ENCODE measurements at places on chromosomes 6 and 20.

- no peak for DNase-seq
These were observed 180.9 kb downstream of the KIF16B start for GRCh38 chr20:16392346-16392745.

DNA sequence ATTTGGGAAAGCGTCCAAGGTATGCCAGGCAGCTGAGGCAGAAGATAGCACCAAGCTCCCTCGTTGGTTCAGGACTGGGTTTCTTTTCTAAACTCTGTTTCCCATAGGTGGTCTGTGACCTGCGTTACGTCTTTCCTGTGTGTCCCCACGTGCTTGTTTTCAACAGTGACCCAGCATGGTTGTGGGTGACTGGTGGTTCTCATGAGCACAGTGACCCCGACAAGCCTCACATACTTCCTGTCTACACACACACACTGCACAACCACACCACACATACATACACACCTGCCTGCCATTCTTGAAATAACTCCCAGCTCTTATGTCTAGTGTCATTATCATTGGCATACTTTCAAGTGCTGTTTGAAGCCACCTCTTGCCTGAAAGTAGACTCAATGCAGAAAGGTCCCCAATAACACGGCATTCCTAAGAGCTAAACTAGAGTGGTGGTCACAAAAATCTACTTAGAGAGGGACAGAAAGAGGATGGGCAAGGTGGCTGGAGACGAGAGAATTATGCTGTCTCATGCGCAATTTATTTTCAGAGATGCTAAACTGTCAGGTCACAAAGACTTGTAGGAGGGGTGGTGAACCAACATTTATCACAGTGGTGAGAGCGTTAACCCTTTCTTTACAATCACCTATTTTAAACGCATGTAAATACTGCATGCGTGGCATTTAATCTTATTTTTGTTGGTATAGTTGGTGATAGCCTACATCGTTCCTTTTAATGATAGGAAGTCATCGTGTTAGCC, 66.7 kb downstream of the GCNT2 start:
- no peak for DNase-seq

GRCh38 chr6:139250296-139251044, 41.3 kb downstream of the TXLNB start:
- DNase-seq: peak; percentile 48

- no peak for DNase-seq
These were observed at the start of gene SLA2 for GRCh38 chr20:36645998-36646397. Gene SLA2, minus strand, starts transcription at chr20:36646196. Its CDS starts 4,861 bp downstream, at chr20:36641335.

GRCh38 chr6:35601331-35602132, 87.2 kb downstream of the FKBP5 start:
- DNase-seq: no peak

- DNase-seq: no peak
These were observed 131.7 kb upstream of the MLIP start for GRCh38 chr6:53979468-53980067.

DNA sequence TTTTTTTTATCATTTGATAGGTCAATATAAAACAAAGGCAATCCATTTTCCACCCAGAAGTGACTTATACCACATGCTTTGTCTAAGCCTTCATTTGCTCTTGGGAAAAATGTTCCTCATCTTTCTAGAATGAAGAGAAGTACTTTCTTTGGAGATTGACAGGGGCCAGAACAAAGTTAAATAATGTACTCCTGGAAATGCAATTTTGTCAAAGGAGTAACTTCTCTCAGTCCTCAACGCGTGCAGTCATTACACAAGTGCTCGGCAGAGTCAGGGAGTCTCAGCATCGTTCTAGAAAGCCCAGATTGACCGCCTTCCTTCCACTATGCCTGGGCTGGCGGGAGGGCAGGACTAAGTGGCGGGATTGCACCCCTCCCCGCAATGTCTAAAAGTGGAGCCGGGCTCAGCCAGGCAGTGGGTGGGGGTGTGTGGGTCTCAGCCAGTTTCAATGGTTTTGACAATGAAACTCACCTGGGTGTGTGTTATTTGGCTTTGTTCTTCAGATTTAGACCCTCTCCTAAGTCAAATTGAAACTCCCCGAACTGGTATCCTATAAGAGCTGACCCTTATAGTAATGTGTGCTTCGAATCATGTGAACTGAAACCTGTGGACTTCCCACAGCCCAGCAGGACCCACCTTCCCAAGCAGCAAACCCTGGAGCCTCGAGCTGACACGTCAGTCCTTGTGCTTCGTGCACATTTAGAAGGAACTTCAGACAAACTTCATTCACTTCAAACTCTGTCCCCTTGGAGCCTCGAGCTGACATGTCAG, 63.2 kb upstream of the DUSP22 start:
- DNase-seq: no peak

DNA sequence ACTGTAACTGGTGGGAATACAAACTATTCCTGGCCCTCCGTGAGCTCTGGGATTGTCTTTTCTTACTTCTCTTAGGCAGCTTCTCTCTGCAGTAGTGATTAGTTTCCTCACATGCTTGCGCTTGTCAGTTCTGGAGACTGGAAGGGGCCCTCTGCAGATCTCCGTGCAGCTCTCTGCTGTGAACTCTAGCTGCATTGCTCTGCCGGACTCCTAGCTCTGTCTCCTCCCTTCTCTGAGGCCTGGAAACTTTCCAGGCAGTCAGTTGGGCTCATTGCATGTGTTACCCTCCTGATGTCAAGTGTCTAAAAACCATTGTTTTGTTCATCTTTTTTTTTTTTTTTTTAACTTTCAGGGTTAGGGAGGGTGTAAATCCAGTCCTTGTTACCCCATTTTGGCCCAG, 102.3 kb downstream of the CTNNBL1 start:
- DNase-seq: no peak

DNA sequence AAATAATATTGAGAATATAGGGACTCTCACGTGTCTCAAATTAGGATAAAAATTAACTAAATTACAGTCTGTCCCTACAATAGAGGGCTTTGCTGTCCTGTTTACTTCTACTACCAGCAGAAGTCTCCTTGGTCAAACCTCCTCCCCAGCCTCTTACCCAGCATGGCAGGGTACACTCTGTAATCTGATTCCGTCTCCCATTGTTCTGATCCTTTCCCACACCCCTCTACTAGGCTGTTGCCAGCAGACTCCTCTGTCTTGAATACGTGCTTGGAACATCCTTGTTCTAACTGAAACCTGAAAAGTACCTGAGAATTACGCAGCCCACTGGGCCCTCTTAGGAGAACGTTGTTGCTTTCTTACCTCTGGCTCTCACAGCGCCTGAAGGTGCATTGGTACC, 112.2 kb upstream of the PREP start:
- DNase-seq: no peak

DNA sequence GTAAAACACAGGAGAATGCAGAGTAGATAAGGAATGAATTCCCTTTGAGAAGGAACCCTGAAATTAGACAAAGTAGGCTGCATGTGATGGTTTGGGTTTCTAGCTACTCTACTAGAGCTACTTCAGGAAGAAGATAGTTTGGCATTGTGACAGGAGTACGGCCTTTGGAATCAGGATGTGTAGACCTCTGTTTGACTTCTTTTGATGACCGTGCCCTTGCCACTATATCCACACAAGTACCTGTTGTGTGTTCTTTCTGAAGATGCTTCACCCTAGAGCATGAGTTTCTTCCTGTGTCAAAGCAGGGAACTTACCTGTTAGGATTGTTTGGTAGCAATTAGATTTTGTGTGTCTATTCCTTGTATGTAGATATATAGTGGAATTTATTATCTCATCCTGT, 41.7 kb downstream of the CD2AP start:
- DNase-seq: no peak

- DNase-seq: no peak
These were observed 35.2 kb downstream of the AK9 start for GRCh38 chr6:109655761-109656262.

DNA sequence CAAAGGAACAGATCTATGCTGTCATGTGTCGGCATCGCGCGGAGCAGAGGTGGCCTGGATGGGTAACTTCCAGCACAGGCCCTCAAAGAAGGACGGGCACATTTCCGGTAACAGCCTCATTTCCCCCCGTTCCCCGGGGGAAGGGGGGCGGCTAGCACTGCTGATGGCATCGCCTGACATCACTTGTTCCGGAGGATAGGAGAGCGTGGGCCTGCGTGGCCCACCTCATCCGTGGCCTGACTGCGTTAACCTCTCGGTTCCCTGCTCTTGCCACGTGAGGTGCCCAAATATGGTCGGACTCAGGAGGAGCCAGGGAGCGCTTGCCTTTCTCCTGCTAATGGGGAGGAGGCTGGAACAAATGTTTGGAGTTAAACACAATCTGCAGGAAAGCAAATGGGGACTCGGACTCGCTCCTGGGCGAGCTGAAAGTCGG, at the start of gene AKAP12:
AKAP12 (plus strand) TSS at position 365 of the 433 bp plus-strand sequence. CDS start 596 bp downstream, outside the sequence.
- DNase-seq: peak; percentile 83

GRCh38 chr6:140107216-140107615, 732.8 kb upstream of the CITED2 start:
- no peak for DNase-seq

DNA sequence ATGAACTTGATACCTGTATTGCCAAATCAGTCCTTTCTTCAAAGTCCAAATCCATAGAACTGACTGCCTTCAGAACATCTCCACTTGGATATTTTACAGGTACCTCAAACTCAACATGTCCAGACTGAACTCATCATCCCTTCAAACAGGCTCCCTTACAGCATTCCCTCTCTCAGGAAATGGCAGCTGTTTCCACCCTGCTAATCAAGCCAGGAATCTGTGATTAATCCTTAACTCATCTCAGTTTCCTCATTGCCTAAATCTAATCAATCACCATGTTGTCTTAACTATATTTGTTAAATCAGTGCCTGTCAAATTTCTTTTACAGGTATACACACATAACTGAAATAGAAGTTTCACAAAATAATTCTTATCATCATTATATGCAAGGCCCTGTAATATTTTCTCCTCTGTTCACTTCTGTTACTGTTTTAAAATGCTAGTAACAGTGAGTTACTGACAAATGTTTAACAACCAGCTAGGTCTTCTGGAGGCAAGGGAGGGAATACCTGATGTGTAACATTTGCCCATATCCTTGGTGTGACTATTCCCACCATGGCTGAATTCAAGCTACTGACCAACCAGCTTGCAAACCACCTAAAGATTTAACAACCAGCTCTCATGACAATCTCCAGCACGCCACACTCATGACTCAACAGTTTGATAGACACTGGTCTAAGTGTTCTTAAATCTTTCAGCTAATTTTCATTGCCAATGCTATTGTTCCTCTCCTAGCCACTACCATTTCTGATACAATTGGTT, 124.9 kb downstream of the ADAT2 start:
- DNase-seq: no peak

GRCh38 chr20:4916971-4917881, 84.1 kb downstream of the SLC23A2 start:
- DNase-seq: no peak

GRCh38 chr20:1437235-1437904, 29.3 kb downstream of the NSFL1C start:
- DNase-seq: peak; percentile 87

GRCh38 chr6:163725008-163725941, 310.8 kb downstream of the QKI start:
- DNase-seq: no peak

DNA sequence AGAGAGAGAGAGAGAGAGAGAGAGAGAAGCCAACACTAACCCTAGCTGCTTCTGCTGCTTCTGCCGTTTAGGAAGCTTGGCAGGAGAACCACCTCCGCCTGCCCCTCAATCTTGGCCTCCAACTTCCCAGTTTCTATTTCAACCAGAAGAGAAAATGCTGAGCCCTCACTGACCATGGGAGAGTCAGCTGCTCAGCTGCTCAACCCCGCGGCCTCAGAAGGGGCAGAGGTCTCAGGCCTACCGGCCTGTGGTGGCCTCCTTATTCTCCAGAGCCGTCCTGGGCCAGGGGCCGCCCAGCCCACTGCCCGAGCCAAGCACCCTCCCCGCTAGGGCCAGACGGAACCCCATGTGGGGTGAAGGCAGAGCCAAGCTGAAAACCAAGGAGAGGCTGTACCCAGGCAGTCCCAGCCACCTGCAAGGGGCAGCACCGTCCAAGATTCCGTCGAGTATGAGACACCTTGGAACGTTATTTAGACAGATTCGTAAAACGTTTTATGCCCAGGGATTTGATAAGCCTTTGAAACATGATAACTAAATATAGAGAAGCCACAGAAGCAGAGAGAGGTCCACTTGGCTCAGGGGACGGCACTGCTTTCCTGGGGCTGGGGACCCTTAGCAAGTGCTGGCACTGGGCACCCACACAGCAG, 116.6 kb downstream of the DLL1 start:
- peak; percentile 53 for DNase-seq

DNA sequence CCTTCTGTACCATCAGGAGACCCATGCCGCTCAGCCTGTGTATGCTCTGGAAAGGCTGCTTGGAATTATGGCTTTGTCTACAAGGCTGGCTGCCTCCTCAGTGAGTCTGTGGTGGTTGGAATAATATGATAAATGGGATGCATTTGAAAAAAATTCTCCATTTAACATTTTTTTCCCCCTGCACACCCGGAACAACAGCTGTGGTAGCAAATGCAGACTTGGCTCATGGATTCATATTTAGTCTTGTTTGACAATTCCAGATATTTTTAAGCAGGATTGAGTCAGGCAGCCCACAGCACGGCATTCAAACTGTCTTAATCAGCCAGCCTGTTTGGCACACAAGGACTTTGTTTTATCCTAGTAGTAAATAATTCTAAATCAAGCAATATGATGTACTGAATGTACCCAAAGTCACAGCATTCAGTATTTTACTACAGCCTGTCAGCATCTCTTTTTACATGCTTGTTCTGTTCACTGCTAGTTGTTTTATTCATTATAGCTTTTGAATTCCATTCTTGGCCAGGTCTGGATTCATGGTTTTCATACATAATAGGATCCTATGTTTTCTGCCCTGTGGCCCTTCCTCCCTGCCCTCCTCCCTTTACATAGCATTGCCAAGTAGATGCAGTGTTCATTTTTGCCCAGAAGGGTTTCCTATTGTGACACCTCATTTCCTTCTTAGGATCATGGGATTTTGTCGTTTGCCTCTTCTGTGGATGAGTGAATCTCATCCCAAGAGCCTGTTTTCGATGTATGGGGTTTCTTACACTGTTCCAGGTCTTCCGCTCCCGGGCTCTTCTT, 68.1 kb downstream of the LRRC1 start:
- no peak for DNase-seq

GRCh38 chr6:15887491-15888461, 224.9 kb upstream of the DTNBP1 start:
- no peak for DNase-seq
